ENCODE measurements at places on chromosomes 7 and 10.

GRCh38 chr7:24017519-24017918 is 266.5 kb upstream of the NPY start:
- no peak for DNase-seq

DNA sequence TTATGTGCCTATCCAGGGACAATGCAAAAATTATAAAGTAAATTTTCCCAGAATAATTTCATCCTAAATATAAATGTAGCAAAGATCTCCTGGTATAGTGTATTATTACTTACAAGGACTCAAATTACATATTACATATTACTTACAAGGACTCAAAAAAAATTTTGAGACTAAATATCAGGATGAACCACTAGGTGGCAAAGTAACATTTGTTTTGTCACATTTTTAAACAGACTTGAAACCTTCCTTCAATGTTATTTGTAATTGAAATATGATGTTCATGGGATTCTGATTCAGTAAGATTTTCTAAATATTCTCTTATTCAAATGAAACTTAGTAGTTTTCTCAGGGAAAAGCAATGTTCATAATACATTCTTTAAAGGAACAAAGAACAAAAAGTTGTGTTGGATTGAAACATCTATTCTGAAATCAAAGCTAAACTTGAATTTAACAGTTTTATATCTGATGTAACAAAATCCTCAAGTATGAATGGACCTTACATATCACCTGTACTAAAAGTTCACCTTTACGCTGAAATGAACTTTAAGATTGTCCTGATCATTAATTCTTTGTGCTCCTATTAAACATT is 74.3 kb upstream of the GNAI1 start:
- DNase-seq = no peak

GRCh38 chr10:88004451-88004850 is 141.0 kb downstream of the PTEN start:
- DNase-seq = no peak

GRCh38 chr7:22983257-22983855 is 30.6 kb downstream of the HYCC1 start:
- DNase-seq = no peak

All from stimulated activated CD4-positive, alpha-beta T cell treated with anti-CD3 and anti-CD28 coated beads, TNF-alpha, amount 100 ng/mL, for 1 hour (primary cell).